ENCODE measurements at places on chromosomes 2 and 18. TPM values are rescaled to one million over a fixed set of nuclear protein-coding genes. Genes with fewer than 3 reads are reported as not detected.

DNA sequence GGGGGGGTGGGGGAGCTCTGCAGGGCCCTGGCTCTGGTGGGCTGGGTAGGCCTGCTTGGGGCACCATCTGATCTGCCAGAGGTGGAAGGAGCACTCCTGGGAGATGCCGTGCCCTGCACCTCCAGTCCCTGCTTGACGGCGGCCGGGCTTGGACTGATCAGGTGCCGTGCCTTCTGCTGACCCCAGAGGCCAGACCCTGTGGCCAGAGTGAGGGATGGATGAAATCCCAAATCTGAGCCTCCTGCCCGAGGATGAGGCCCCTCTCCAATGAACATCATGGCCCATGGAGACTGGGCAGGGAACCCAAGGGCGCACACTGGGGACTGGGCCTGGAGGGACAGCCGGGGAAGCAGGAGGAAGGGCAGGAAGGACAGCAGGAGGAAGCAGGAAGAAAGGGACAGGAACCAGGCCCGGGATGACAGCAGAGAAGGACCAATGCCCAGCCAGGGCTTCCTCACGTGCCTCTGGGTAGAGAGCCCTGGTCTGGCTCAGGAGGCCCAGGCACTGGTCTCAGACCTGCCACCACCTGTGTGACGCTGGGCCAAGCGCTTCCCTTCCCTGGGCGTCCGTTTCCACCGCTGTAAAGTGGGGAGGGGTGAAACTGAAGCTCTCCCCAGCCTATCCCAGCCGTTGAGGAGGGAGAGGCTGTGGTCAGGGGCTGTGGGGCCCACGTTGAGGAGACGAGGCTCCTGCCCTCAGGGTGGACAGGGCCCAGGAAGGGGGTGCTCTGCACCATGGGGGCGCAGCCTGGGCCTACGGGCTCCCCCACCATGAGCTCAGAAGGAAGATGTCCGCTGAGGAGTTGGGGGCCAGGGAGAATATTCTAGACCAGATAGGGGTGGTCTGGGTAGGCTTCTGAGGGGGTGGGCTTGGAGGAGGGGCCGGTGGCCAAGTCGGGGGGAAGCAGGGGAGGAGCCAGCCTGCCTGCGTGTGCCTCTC lies 1.0 kb upstream of the GPR35 start:
- H3K36me3 ChIP-seq = no peaks in the 10 kb centered on the region
- DNase-seq = no peak
- H3K27ac ChIP-seq = no peak overlapping the region
- H3K4me1 ChIP-seq = no peaks in the 10 kb centered on the region

- no peaks in the 10 kb centered on the region for H3K36me3 ChIP-seq
- H3K4me3 ChIP-seq = no peak overlapping the region
- DNase-seq = no peak
- H3K27ac ChIP-seq = no peak overlapping the region
- H3K27me3 ChIP-seq = no peaks in the 10 kb centered on the region
Measured at GRCh38 chr2:159942146-159942545, 120.3 kb downstream of the PLA2R1 start.

DNA sequence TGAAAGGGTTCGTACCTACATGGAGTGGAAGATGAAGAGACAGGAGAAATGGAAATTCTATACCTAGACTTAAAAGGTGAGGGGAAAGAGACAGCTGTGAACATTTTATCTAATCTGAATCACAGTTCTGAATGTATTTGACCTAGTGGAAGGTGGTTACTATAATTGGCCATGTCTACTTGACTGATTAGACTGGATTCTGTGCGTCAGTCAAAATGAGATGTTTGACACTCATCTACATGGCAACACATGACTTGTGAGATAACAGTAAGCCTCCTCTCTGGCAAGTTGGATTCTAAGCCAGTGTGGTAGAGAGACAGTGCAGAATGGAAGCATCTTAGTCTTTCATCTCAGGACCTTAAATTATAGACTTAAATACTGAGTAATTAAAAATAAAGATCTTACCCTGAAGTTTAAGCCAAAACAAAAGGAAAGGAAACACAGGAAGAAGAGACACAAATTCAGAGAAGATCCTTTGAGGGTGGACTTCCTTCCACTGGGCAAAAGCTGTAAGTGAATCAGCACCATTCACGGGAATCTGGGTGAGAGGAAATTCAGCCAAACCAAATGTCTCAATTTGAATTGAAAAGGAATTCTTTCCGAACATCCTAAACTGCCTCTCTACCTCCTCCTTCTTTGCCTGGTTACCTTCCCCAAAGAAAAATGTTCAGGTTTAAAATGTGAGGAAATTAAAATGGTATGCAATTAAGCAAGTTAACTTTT lies 121.6 kb downstream of the EHBP1 start:
- DNase-seq = no peak
- peaks cover 6% of the 10 kb centered on the region for H3K36me3 ChIP-seq
- H3K27me3 ChIP-seq = no peaks in the 10 kb centered on the region
- H3K4me1 ChIP-seq = peaks cover 3% of the 10 kb centered on the region
- H3K4me3 ChIP-seq = no peak overlapping the region
- H3K27ac ChIP-seq = no peak overlapping the region

- H3K27me3 ChIP-seq = peaks cover 1% of the 10 kb centered on the region
- DNase-seq = no peak
- H3K27ac ChIP-seq = no peak overlapping the region
- peaks cover 2% of the 10 kb centered on the region for H3K4me1 ChIP-seq
- H3K36me3 ChIP-seq = no peaks in the 10 kb centered on the region
- H3K4me3 ChIP-seq = no peak overlapping the region
Measured at GRCh38 chr2:20584399-20585358, 66.2 kb downstream of the HS1BP3 start.

Gene NCKAP5
- total RNA-seq = 0.20 TPM

Gene SERPINB4
- total RNA-seq = not detected

GRCh38 chr2:132424526-132425121 lies 8.0 kb downstream of the GPR39 start:
- H3K4me3 ChIP-seq = no peak overlapping the region
- peaks cover 27% of the 10 kb centered on the region for H3K4me1 ChIP-seq
- no peak overlapping the region for H3K27ac ChIP-seq
- H3K36me3 ChIP-seq = peaks cover 5% of the 10 kb centered on the region
- DNase-seq = no peak

Gene TUBA3E
- not detected for total RNA-seq

DNA sequence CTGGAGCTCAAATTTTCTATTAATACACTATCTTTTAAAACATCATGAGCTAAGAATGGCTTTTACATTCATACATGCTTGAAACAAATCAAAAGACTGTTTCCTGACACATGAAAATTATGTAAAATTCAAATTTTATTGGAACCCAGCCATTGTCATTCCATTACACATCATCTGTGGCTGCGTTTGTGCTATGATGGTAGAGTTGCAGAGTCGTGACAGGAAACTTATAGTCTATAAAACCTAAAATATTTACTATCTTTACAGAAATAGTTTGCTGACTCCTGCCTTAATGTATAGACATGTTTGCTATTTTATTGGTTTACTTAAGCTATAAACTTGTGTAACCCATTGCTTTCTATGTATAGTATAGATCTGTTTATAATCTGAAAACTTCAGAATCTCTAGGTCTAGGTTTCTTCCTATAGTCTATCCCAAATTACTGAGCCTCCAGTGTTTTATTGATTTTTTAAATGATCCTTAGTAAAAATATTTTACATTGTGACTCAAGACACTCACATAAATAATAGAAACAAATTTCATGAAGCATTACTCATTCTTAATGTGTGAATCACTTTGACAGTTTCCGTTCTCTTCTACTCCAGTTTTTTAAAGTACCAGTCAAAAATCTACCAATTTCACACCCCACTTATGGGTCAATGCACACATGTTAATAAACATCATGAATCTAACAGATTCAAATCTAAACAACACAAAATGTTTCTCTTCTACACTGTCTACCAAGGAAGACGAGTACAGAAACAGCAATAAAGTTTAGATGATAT lies 26.4 kb upstream of the MRPL19 start:
- DNase-seq = no peak
- H3K27ac ChIP-seq = no peak overlapping the region
- H3K4me1 ChIP-seq = no peaks in the 10 kb centered on the region
- H3K27me3 ChIP-seq = no peaks in the 10 kb centered on the region
- no peak overlapping the region for H3K4me3 ChIP-seq

GRCh38 chr2:173589604-173590275 lies 235.1 kb downstream of the CDCA7 start:
- H3K4me1 ChIP-seq = no peaks in the 10 kb centered on the region
- no peak overlapping the region for H3K4me3 ChIP-seq
- H3K36me3 ChIP-seq = peaks cover 14% of the 10 kb centered on the region
- DNase-seq = no peak
- peaks cover 4% of the 10 kb centered on the region for H3K27me3 ChIP-seq

Measured in glutamatergic neuron (in vitro differentiated cells).